ENCODE measurements at places on chromosomes 2 and 18. TPM values are rescaled to one million over a fixed set of nuclear protein-coding genes. Genes with fewer than 3 reads are reported as not detected.

DNA sequence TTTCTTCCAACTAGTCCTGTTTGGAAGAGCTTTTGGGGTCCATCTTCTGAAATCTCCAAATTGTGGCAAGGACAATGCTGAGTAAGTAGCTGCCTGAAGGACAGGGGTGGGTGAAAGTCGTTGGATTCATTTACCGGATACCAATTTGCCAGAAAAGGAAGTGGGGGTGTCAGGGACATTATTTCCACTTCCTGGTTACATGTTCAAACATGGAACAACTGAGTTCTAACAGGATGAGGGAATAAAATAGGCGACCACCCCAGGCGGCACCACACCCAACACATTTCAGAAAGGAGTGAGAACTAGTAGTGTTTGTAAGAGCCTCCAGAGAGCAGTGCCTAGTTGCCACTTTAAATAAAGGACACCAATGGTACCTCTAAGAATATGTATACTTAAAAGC is 158.6 kb upstream of the SERTAD2 start:
- no peak for DNase-seq

MSH6 gene
- total RNA-seq: 45.3 TPM

DNA sequence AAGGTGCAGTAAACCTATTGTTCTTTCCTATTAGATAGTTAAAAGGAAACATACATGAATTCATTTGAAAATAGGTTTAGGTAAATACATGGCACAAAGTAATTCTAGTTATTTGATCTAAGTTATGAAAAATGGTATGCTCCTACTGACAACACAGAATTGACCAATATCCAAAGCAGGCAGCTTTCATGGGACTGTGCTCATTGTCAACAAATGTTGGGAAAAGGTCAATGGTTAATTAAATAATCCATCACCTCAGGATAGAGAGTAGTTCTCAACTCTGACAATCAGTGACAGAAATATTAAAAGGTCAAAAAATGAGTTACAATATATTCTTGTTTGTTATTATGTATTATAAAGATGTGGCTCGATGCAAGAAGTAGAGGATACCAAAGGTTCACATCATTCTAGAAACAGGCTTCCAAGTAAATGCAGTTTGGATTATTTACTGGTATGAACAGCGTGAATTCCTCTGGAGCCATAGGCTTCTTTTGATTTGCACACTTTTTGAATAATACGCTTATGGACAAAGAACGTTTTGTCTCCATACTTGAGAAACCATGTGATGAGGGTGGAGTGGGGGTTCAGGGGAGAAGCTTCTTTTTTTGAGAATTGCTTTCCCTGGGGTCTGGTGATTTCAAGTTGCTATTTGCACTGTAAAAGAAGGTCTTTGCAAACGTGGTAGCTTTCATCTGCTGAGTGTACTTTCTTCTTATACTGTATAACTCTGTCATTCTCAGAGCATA is 422.0 kb upstream of the ZEB2 start:
- no peak for DNase-seq

DCDC2C gene
- total RNA-seq: not detected

UPP2 gene
- not detected for total RNA-seq

DPP10 gene
- total RNA-seq: not detected
